Hippocampal formation (tissue), 2 donors: ENCODE measurements at places on chromosomes 7 and 10.
A peak's percentile ranks its signal among the peaks of the same experiment; 100 is the strongest.

DNA sequence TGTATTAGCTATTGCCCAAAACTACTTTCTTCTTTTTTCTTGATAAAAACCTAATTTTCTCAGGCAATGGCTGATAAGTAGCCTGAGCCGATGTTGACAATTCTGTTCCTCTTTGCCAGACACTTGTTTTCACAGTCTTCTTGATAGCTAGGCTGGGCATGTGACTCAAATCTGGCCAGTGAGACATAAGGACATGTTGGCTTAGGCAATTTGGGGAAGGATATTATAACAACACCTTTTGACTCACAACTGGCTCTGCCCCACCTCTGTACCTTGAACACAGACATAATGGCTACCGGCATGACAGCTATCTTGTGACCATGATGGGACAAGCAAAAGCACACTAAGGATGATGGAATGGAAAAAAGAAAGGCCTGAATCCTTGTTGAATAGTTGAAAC, 72.9 kb upstream of the GPR22 start:
- DNase-seq: no peak

GRCh38 chr7:77331938-77332695, 84.0 kb downstream of the GSAP start:
- peak; percentile 50 for DNase-seq

- no peak for DNase-seq
Measured at GRCh38 chr10:104036518-104037260, 49.0 kb downstream of the COL17A1 start.

DNA sequence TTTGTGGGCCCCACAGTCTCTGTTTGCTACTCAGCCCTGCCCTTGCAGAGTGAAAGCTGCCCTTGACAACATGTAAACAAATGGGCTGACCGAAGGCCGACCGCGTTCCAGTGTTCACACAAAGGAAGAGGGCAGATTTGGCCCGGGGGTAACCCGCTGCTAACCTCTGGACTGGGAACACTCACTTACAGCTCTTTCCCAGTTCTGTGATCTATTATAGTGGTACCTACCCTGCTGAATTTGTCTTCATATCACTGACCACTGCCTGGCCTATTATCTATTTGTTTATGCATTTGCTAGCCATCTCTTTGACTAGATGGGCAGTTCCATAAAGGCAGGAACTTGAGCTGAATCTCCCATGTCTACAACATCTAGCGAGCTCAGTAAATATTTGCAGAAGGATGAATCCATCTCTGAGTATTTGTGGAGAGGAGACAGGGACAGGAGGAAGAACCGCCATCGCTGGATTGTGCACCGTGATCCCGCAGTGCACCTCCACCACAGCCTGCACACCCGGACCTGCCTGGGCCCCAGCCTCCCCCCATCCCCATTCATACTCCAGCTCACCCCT, 15.2 kb downstream of the SLC29A3 start:
- DNase-seq: no peak

GRCh38 chr7:93717217-93717900, 142.8 kb upstream of the CALCR start:
- DNase-seq: no peak

DNA sequence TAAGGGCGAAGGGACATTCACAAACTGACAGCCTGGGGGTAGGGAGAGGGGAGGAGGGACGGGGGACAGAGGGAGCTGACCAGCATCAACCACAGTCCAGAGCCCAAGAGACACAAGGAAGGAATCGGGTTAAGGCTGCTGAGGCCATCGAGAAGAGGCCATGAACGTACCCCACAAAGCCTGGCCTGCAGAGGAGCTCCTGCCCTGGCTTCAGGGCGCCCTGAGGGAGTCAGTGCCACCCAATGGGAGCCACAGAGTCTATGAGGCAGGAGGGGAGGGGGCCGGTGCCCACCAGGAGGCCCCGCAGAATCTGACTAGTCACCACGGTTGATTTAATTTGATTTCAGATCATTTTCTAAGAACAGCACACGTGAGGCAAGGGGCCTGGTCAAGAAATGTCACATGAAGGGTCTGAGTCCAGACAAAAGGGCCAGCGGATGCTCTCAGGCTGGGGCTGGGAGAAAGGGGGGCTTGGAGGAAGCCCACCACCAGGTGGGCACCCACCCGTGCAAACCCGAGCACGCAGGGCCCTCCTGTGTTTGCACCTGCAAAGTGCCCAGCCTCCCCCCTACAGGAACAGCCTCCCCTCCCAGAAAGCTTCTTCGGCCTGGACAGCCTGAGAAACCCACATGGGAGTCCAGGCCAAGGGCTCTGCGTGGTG, 40.4 kb downstream of the CAMK2B start:
- DNase-seq: no peak

- no peak for DNase-seq
Measured at GRCh38 chr10:84098667-84099066, 40.6 kb upstream of the GHITM start.

DNA sequence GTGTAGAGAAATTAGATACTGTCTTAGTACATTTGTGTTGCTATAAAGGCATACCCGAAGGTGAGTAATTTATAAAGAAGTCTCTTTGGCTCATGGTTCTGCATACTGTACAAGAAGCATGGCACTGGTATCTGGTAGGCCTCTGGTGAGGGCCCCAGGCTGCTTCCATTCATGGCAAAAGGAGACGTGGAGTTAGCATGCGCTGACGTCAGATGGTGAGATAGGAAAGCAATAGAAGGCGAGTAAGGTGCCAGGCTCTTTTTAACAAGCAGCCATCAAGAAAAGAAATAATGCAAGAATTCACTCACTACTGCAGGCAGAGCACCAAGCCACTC, 38.1 kb downstream of the AKR1C8 start:
- no peak for DNase-seq

- no peak for DNase-seq
Measured at GRCh38 chr10:63672491-63672890, 151.3 kb downstream of the REEP3 start.

- no peak for DNase-seq
Measured at GRCh38 chr7:143327903-143328302, 12.0 kb downstream of the CLCN1 start.

DNA sequence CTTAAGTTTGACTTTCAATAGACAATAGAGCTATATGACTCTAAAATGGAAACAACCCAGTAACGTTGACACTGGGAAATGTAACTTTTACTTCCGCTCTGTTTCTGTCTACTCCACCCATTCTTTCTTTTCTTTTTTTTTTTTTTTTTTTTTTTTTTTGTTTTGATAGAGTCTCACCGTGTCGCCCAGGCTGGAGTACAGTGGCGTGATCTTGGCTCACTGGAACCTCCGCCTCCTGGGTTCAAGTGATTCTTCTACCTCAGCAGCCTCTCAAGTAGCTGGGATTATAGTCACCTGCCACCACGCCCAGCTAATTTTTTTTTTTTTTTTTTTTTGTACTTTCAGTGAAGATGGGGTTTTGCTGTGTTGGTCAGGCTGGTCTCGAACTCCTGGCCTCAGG, 13.9 kb downstream of the PRSS2 start:
- DNase-seq: no peak

DNA sequence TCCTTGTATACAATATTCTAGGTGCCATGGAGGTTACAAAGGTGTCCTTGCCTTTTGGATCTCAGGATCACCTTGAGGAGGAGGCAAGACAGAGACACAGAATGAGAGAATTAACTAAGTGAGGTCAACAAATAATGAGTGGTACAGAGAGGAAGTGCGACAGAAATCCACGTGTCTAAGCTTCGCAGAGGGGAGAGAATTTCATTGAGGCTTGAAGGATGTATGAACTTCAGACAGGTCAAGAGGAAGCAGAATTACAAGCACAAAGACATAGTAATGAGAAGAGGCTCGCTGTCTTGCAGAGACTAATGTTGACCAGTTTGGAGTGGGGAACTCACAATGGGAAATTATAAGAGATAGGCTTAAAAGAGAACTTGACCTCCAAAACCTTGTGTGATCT, 308.7 kb downstream of the FRMD4A start:
- DNase-seq: no peak

DNA sequence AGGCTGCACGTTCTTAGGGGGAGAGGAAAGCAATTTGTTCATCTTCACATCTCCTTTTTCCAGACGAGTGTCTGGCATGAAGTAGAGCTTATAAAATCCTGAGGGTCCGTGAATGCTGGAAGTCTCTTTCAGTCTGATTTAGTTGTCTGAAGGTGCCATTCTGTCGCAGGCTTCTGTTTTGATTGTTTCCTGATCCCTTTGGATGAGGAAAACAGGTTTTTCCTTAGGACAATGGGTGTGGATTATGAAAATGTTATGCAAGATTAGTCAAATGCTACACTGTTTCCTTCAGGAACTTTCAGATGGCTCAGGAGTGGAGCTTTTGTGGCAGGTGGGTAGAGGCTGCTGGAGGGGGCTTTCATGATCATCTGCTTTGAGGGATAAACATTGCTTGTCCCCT, at the start of gene ITPRID1:
Gene ITPRID1, plus strand, starts transcription at position 301 of the 400 bp plus-strand sequence. CDS start 38,935 bp downstream, outside the sequence.
- no peak for DNase-seq

DNA sequence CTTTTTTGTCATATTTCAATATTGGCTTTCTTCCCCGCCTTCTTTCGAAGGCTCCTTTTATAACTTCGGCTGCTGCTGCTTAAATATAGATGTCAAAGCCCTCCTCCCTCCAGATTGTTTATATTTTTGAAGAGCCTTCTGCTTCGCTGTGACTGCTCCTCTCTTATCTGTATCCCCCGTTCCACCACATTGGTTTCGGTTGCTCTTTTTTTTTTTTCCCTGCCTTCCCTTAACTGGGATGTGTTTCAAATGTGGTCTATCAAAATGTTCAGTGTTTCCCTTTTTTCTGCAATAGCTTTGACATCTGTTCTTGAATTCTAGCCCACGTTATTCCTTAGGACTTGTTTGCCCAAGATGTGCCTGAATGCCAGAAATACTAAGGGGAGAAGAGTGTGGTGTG, 96.4 kb downstream of the CUX1 start:
- no peak for DNase-seq

GRCh38 chr10:86001521-86001920, 365.1 kb downstream of the GRID1 start:
- peak; percentile 15 for DNase-seq

- no peak for DNase-seq
Measured at GRCh38 chr7:30303312-30304039, 19.1 kb downstream of the ZNRF2 start.

DNA sequence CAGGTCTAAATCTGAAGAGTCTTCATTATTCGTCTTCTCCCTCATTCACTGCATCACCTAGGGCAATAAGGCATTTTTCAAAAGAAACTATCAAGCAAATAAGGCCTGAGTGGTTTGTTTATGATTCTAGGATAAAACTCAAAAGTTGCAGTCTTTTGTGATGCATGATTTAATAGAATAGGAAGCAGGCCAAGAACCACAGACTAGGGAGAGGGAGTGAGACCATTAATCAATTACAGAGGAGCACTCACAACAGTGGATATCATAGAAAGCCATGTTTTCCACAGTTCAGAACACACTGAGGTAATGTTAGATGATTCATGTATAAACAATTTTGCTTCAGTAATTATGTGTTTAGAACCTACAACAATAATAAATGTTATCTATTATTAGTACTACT, 87.8 kb upstream of the LRRTM3 start:
- no peak for DNase-seq

GRCh38 chr7:105621617-105622016, 40.3 kb upstream of the EFCAB10 start:
- DNase-seq: peak; percentile 35

DNA sequence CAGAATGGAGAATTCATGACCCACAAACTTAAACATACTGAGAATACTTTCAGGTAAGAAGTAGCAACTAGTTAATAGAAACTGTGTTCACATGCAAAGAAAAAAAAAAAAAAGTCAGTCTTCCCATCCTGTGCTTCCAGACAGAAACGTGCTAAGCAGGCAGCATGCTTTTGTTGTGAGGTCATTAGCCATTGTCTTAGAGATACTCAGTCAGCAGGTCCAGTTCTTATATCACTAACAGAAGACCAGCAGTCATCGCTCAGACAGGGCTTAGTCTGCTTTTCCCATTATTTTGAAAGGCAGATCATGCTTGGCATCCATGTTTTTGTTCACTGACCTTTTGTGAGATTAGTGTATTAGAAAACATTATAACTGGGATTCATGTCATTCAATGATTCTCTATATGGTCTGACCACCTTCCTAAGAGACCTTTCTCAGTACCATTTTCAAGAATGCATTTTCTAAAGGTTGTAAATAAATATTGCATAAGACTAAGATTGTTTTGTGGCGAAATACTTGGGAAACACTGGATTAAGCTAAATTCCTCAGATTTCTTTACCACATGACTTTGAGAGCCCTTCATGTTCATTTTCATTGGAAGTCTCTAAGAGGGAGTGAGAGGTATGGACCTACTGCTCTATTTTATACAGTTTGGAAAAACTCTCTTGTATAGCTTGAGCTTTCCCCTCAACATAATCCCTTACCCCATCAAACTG, 45.0 kb upstream of the AGBL3 start:
- no peak for DNase-seq

DNA sequence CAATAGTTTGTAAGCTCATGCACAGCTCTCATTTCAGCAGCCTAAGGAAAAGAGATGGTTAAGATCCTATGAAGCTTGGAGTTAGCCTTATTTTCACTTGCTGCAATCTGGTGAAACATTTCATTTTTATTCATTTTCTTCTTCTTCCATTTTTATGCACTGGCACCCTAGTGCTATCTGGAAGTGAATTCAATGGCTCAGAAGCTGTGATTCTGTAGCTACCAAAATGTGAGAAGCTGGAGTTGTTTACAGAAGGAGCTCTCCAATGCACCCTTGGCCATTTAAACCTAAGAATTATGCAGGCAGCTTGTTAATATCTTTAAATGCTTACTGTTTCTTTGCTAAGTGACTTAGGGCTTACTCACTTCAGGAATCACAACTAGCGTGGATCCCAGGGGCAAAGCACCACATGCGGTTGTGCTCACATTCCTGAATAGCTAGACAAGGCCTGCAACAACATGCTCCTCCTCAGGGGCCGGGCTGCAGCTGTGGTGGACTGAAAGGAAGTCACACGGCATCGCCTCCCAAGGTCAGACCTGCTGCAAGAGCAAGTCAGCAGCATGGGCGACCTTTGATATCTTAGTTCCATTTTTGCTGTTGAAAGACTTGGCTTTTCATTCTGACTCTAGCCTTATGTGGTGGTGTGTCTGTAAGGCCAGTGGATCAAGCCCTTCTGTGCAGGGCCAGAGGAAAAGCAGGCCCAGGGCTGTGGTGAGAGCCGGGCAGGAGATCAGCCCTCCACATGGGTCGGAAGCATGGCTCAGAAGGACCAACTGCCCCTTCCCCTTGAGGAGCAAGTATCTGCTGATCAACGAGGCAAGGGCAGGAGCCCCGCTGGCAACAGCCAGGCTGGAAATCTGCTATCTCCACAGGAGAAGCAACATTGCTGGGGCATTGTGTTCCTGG, 91.9 kb upstream of the MBL2 start:
- DNase-seq: no peak

- peak; percentile 18 for DNase-seq
Measured at GRCh38 chr10:43304687-43305333, 37.9 kb upstream of the RASGEF1A start.

DNA sequence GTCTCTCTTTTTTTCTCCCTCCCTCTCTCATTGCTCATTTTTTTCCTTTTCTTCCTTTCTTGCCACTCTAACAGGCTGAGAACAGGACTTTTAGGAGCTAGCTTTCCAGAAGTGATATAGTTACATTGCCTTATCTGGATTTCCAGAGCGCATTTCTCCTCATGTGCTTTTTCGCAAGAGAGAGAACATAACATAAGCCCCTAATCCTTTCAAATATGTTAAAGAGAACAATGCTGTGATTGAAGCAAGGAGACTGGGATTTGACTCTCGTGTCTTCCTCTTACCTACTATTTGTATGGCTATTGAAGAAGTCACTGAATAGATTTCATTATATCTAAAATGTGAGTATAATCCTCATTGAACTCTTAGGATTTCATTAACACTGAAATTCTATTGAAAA, 101.2 kb upstream of the PRPS1L1 start:
- DNase-seq: no peak
